ENCODE measurements at places on chromosomes 7 and 10. TPM values are rescaled to one million over a fixed set of nuclear protein-coding genes. Genes with fewer than 3 reads are reported as not detected.

DNA sequence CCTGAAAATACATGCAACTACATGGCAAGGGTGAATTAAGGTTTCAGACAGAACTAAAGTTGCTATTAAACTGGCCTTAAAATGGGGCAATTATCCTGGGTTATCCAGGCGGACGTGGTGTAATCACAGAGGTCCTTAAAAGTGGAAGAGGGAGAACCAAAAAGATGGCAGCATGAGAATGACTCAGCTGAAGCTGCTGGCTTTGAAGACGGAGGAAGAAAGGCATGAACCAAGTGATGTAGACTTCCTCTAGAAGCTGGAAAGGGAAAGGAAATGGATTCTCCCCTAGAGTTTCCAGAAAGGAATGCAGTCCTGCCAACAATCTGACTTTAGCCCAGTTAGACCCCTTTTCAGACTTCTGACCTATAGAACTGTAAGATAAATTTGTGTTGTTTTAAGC, 27.0 kb upstream of the UBN2 start:
- DNase-seq = no peak

- no peak for DNase-seq
Observed at GRCh38 chr10:73839276-73839966, 28.0 kb upstream of the NDST2 start.

DNA sequence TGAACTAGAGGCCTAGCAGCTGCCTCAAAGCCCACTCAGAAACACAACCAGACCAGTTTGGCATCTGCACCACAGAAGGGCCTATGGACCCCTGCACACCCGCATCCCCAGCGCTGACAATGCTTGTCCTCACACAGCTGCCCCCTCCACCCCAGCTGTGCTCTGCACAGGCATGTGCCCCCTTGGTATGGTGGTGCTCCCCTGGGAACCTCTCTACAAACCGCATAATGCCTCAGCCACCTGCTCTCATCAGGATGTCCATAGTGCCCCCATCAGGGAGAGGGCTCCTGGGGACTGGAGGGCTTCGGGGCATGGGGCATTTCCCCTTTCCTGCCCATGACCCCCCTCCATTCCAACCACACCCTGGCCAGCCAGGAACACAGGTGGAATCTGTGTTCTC, 347.5 kb downstream of the GRID1 start:
- no peak for DNase-seq

GRCh38 chr7:727104-727805, at the start of gene PRKAR1B:
Gene PRKAR1B (minus strand): TSS chr7:727281. CDS start chr7:711505, 15,776 bp downstream.
- peak; percentile 95 for DNase-seq

Gene MSS51
- total RNA-seq = 2.2 TPM

DNA sequence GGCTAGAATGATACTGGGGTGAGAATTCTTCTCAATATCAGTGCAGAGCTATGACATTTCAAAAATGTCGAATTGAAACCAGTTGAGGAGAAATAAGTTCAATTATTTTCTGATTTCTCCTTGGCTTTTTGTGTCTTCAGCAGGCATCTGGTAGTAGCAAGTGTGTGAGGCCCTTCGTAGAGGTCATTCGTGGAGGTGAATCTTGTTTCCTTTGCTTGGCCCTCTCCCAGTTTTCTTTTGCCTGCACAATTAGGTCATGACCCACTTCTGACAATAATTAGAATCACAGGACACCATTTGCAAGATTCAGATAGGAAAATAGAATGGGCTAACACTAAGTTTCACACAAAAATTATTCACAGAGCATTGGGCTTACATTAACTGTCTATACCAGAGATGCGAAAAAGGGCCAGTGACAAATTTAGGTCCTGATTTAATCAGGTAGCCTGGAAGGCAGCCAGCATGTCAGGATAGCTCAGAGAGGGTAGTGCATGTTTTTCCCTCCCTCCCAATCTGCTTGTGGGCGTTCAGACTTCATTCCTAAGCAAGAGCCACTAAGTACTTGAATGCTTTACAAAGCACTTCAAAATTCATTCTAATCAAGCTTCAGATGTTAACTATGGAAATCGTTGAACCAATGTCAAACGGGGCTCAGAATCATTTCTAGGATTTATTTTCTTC, 24.0 kb upstream of the A1CF start:
- no peak for DNase-seq

Measured in H7 (cell line).